ENCODE measurements at places on chromosomes 1 and 21. TPM values are rescaled to one million over a fixed set of nuclear protein-coding genes. Genes with fewer than 3 reads are reported as not detected.

- no peaks in the 10 kb centered on the region for H3K36me3 ChIP-seq
- no peak overlapping the region for H3K27ac ChIP-seq
- H3K4me3 ChIP-seq = no peak overlapping the region
- H3K27me3 ChIP-seq = no peaks in the 10 kb centered on the region
Measured at GRCh38 chr1:41791667-41792484, 126.8 kb downstream of the HIVEP3 start.

GRCh38 chr1:18890706-18891425, 11.5 kb downstream of the ALDH4A1 start:
- H3K27me3 ChIP-seq = no peaks in the 10 kb centered on the region
- no peak overlapping the region for H3K27ac ChIP-seq
- no peak overlapping the region for H3K4me3 ChIP-seq
- H3K36me3 ChIP-seq = no peaks in the 10 kb centered on the region
- H3K4me1 ChIP-seq = peaks cover 2% of the 10 kb centered on the region

- no peak for DNase-seq
- no peaks in the 10 kb centered on the region for H3K36me3 ChIP-seq
- H3K27ac ChIP-seq = no peak overlapping the region
- no peaks in the 10 kb centered on the region for H3K27me3 ChIP-seq
Measured at GRCh38 chr1:48979940-48980339, 203.2 kb upstream of the BEND5 start.

DNA sequence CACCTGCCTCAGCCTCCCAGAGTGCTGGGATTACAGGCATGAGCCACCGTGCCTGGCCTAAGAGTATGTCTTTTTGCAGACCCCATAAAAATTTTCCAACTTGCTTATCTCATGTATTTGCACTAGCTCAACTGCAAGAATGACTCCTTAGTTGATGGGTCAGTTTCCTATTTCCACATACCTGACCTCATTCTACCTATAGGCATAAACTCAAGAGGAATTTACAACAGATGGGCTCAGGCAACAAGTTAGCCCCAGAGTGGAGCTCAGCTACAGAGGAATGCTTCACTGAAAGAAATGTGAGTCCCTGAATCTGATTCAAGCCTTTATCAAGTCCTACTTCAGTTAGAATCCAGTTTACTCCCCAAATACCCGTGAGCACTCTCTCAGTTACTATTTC, 5.3 kb upstream of the SLC37A1 start:
- DNase-seq = no peak
- no peak overlapping the region for H3K4me3 ChIP-seq
- no peaks in the 10 kb centered on the region for H3K27me3 ChIP-seq
- H3K27ac ChIP-seq = no peak overlapping the region

The CFAP74 gene
- total RNA-seq = not detected
